ENCODE measurements at places on chromosomes 2 and 18.

GRCh38 chr2:20365249-20365817 is 14.7 kb upstream of the PUM2 start:
- H3K4me3 ChIP-seq = no peak overlapping the region
- no peaks in the 10 kb centered on the region for H3K4me1 ChIP-seq
- no peak overlapping the region for H3K27ac ChIP-seq
- no peaks in the 10 kb centered on the region for H3K36me3 ChIP-seq
- DNase-seq = no peak

DNA sequence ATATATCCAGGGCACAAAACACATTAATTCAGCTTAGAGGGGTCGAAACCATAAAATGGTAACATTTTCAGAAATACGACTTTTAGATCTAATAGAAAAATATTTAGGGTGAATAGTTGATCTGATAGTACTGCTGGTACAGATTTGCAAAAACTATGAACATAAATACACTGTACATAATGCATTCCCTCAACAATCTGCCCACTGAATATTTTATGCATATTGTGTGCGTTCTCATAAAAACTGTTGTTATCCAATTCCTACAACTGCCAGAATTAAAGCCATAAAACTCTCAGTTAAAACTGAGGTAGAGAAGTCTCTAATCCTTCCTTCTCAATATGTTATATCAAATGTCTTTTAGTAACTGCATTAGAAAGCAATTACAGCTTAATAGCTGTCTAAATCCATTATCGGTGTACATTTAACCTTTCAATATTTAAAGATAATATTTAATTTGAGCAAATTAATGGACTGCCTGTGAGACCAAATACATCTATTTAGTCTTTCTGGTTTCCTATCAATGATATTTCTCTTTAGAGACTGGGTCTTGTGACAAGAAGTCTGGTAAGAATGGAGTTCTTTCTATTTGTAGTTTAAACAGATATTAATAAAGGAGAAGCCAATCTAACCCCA is 32.5 kb downstream of the TCF4 start:
- no peak overlapping the region for H3K27ac ChIP-seq

DNA sequence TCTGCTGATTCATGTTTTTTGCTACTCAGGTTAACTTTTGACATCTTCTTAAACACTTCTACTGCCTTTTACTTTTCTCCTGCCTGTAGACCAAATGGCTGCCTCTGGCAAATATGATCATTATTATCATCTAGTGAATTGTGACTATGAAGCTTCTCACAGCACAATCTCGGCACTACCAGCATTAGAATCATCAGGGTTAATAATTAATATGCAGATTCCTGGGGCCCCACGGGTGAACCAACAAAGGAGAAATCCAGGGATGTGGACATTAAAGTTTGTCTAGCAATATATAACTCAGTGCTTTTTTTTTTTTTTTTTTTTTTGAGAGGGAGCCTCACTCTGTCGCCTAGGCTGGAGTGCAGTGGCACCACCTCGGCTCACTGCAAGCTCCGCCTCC is 136.1 kb downstream of the SPOPL start:
- no peak for DNase-seq
- no peaks in the 10 kb centered on the region for H3K27me3 ChIP-seq
- no peaks in the 10 kb centered on the region for H3K36me3 ChIP-seq
- H3K4me1 ChIP-seq = no peaks in the 10 kb centered on the region
- H3K4me3 ChIP-seq = no peak overlapping the region
- H3K27ac ChIP-seq = no peak overlapping the region

DNA sequence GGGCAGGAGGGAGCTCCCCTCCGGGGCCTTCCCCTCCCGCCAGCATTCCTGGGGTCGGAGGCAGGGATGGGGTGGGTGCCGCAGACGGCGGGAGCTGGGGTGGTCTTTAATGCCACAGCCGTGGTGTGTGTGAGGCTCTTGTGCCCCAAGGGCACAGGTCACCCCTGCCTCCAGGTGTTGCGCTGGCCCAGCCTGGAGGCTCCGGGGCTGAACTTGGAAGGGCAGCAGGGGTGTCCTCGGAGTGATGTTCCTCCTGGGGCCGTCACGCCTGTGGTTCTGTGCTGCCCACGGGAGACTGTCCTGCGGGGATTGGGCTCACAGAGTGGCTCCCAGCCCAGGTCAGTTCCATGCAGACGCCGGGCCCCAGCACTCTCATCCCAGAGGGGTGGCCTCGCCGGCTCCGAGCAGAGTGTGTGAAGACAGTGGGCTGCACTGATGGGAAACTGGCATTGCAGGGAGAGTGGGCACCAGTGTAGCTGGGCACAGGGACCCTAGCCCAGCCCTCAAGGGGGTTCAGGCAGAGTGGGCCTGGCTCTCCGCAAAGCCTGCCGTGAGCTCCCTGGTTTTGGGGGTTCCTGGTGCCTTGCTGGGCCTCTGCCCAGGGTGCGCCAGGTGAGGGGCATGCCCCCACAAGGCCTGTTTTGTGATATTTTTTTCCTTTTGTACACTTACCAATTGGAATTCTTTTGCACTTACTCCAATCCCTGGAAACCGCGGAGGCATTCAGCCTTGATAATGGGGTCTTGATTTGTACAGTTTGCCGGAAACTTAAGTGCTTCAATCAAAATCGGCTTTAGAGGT is 56.7 kb downstream of the NFATC1 start:
- H3K27ac ChIP-seq = no peak overlapping the region
- H3K36me3 ChIP-seq = peaks cover 35% of the 10 kb centered on the region
- DNase-seq = no peak
- H3K4me3 ChIP-seq = no peak overlapping the region

- H3K4me1 ChIP-seq = no peaks in the 10 kb centered on the region
- DNase-seq = no peak
- H3K27me3 ChIP-seq = no peaks in the 10 kb centered on the region
- H3K4me3 ChIP-seq = no peak overlapping the region
Observed at GRCh38 chr2:100198461-100199230, 56.3 kb upstream of the AFF3 start.

DNA sequence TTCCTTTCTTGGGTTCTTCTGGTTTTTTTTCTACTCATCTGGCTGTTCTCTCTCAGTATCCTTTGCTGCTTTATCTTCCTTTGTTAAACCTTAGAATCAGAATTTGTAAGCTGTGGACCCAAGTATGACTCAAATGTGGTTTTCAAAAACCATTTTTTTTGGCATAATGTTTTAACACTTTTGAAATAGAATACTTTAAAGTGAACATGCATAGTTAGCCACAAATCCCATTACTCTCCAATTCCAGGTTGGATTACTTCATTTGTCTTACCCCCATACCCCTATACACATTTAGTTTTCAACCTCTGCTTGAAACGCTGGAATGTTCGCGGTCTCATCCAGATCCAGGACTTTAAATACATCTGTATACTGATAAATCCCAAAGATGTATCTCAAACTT is 29.1 kb downstream of the ALMS1 start:
- H3K4me1 ChIP-seq = no peaks in the 10 kb centered on the region
- H3K36me3 ChIP-seq = peaks cover 17% of the 10 kb centered on the region
- no peak overlapping the region for H3K4me3 ChIP-seq
- H3K27ac ChIP-seq = no peak overlapping the region
- no peaks in the 10 kb centered on the region for H3K27me3 ChIP-seq

- H3K27me3 ChIP-seq = no peaks in the 10 kb centered on the region
- peak overlapping the region; percentile 64 for H3K27ac ChIP-seq
- H3K4me3 ChIP-seq = no peak overlapping the region
- peaks cover 37% of the 10 kb centered on the region for H3K4me1 ChIP-seq
- peaks cover 23% of the 10 kb centered on the region for H3K36me3 ChIP-seq
- no peak for DNase-seq
Observed at GRCh38 chr2:136119717-136120675, 2.0 kb upstream of the CXCR4 start.

GRCh38 chr18:28854964-28855363 is 678.0 kb upstream of the CDH2 start:
- no peaks in the 10 kb centered on the region for H3K36me3 ChIP-seq
- H3K27ac ChIP-seq = no peak overlapping the region
- no peak overlapping the region for H3K4me3 ChIP-seq
- H3K27me3 ChIP-seq = no peaks in the 10 kb centered on the region
- H3K4me1 ChIP-seq = no peaks in the 10 kb centered on the region

- H3K4me1 ChIP-seq = no peaks in the 10 kb centered on the region
- no peak overlapping the region for H3K27ac ChIP-seq
- no peaks in the 10 kb centered on the region for H3K27me3 ChIP-seq
Observed at GRCh38 chr2:239182981-239183791, 217.6 kb downstream of the HDAC4 start.

GRCh38 chr2:226693521-226693920 is 106.1 kb downstream of the IRS1 start:
- no peaks in the 10 kb centered on the region for H3K36me3 ChIP-seq
- peaks cover 14% of the 10 kb centered on the region for H3K4me1 ChIP-seq
- no peak overlapping the region for H3K27ac ChIP-seq
- no peaks in the 10 kb centered on the region for H3K27me3 ChIP-seq
- no peak for DNase-seq

DNA sequence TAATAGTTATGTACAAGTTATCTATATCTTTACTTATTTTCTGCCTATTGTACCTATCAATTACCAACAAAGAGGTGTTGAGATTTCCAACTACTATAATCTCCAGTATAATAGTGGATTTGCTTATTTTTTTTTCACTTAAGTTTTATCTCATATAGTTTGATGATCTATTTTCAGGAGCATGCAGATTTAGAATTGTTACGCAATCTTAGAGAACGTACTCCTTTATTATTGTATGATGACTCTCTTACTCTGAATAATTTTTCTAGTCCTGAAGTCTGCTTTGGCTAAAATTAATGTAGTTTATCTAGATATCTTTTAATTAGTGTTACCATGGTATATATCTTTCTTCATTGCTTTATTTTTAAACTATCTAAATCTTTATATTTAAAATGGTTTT is 205.2 kb downstream of the SCG2 start:
- DNase-seq = no peak
- H3K27me3 ChIP-seq = no peaks in the 10 kb centered on the region
- no peak overlapping the region for H3K4me3 ChIP-seq
- no peaks in the 10 kb centered on the region for H3K4me1 ChIP-seq
- no peaks in the 10 kb centered on the region for H3K36me3 ChIP-seq

GRCh38 chr2:24076849-24077534 is 866 bp upstream of the SF3B6 start:
- no peaks in the 10 kb centered on the region for H3K27me3 ChIP-seq
- peaks cover 41% of the 10 kb centered on the region for H3K4me1 ChIP-seq
- H3K4me3 ChIP-seq = peak overlapping the region; percentile 91
- H3K36me3 ChIP-seq = peaks cover 23% of the 10 kb centered on the region

GRCh38 chr18:396556-396955 is 103.9 kb downstream of the COLEC12 start:
- H3K4me3 ChIP-seq = no peak overlapping the region
- peaks cover 8% of the 10 kb centered on the region for H3K27me3 ChIP-seq
- no peak overlapping the region for H3K27ac ChIP-seq
- DNase-seq = no peak
- no peaks in the 10 kb centered on the region for H3K36me3 ChIP-seq

- H3K36me3 ChIP-seq = no peaks in the 10 kb centered on the region
- H3K4me3 ChIP-seq = no peak overlapping the region
- DNase-seq = peak; percentile 41
- no peaks in the 10 kb centered on the region for H3K27me3 ChIP-seq
- H3K4me1 ChIP-seq = peaks cover 14% of the 10 kb centered on the region
Observed at GRCh38 chr2:177289824-177290628, 25.5 kb upstream of the NFE2L2 start.

DNA sequence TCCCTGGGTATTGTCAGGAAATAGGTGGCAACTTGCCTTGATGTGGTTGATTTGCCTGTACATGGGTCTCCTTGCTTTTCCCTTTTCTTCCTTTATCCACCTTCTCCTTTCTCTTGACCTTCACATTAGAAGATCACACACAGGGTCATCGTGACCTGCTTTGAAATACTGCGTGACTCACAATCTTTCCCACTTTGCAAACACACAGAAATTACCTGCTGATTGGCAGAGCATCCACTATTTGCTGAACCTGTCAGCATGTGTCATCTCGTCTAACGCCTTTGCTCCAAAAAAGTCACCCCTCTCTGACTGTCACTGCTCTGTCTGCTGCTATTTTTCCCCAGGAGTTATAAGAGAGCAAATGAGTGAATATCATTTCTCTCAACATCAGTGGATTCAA is 60.8 kb downstream of the MYO3B start:
- H3K36me3 ChIP-seq = no peaks in the 10 kb centered on the region
- H3K4me3 ChIP-seq = no peak overlapping the region
- DNase-seq = no peak
- H3K27ac ChIP-seq = no peak overlapping the region
- peaks cover 20% of the 10 kb centered on the region for H3K27me3 ChIP-seq
- no peaks in the 10 kb centered on the region for H3K4me1 ChIP-seq

DNA sequence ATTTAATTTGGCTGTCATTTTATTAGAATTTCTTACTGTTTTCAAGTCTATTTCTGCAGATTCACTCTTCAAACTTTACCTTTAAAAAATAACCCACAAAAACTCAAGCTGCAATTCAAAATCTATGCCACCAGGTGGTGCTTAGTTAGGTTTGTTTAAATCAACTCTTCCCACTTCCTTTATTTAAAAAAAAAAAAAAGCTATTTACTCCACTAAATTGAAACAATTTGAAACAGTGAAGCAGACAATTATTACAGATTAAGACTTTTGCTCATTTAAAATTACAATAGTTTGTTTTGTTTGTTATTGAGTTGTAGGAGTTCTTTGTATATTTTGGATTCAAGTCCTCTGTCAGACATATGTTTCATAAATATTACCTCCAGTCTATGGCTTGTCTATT is 300.0 kb downstream of the PDE11A start:
- no peaks in the 10 kb centered on the region for H3K36me3 ChIP-seq
- no peak overlapping the region for H3K4me3 ChIP-seq
- no peak overlapping the region for H3K27ac ChIP-seq

DNA sequence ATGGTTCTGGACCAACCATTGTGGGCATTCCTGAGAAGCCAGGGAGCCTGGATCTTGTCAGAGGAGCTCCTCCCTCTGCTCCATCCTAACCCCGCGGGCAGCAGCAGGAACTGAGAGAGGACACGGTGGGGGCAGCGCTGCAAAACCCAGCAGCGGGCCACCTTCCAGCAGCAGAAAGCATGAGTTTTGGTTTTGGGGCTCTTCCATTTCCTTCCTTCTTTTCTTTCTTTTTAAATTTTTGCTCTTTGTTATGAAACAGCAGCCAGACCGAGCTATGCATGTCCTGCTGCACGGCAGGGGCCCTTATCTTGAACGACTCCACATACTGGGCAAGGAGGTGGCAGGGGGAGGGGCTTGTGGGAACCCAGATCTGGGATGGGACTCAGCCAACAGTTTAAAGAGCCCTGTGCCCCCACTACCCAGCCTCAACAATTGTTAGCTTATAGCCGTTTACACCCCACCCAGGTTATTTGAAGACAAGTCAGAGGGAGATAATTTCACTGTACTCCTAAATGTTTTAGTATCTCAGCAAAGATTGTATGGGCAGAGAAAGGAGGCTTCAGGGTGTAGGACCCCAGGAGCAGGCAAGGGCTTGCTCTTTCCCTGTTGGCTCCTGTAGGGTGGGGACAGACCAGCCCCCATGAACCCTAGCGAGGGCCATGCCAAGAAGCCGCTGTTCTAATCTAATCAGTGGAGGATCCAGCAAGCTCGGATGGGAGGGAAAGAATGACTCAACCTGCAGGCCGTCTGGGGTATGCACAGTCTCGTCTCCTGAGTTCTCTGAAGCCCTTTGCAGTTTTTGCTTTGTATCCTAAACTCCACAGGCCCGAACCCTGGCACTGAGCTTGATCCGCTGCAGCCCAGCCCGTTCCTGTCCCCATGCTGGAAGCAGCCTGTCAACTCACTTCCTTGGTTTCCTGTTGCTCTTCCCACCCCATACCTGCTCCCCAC is 75.3 kb downstream of the LRRFIP1 start:
- no peak overlapping the region for H3K4me3 ChIP-seq
- no peaks in the 10 kb centered on the region for H3K27me3 ChIP-seq
- peak; percentile 25 for DNase-seq
- H3K27ac ChIP-seq = peak overlapping the region; percentile 35
- no peaks in the 10 kb centered on the region for H3K36me3 ChIP-seq

- H3K27me3 ChIP-seq = no peaks in the 10 kb centered on the region
- no peaks in the 10 kb centered on the region for H3K4me1 ChIP-seq
- DNase-seq = no peak
- H3K4me3 ChIP-seq = no peak overlapping the region
Observed at GRCh38 chr2:231174211-231174651, 24.2 kb upstream of the ARMC9 start.

All from DND-41 (cell line).